AG09309 (cell line): ENCODE measurements at places on chromosomes 2 and 18.

DNA sequence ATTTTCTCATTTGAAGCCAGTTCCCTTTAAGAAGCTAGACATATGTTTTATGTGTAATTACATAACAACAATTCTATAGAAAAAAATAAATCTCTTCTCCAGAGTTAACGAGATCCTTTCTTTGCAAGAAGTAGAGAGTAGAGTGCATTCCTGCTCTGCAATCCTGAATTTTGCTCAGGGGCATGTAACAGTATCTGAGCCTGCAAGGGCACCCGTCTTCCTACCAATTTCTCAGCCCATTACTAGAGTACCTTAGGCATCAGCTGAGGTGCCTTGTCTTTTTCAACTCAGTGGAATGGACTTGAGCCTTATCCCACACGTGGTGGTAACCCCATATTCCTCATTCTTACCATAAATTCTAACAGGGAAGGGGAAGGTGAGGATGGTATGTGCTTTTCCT, 205.9 kb downstream of the IKZF2 start:
- DNase-seq: no peak

- no peak for DNase-seq
These were observed 184.1 kb downstream of the ACKR3 start for GRCh38 chr2:236753606-236754270.

- peak; percentile 39 for DNase-seq
These were observed 42.0 kb downstream of the ZFP36L2 start for GRCh38 chr2:43184339-43184895.

DNA sequence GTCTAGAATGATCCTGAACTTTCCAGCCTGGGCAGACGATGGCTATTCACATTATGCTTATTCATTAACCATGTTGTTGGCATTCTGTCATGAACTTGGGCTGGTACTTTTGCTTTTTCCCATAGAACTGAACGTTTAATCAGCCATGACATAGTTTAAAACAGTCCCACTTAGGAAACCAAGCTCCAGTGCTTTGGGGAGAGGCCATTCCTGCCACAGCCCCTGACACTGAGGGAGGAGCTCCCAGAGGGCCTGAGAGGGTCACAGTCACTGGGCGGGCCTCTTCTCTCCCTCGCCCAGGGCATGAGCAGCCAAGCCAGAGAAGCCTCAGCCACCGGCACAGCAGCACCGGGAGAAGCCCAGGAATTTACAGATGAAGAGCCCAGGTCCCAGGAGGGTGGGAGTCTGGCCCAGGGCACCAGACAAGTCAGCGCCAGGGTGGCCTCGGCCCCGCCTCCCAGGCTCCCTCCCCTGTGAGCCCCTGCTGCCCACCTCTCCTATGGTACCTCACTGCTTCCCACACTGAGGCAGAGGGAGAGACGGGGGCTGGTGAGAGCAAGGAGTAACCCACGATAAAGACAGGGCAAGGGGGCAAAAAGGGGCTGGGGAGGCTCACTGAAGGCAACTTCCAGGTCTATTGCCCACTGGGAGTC, 33.6 kb downstream of the MAL start:
- DNase-seq: no peak

GRCh38 chr2:47015206-47015605, 99.6 kb upstream of the MCFD2 start:
- no peak for DNase-seq

DNA sequence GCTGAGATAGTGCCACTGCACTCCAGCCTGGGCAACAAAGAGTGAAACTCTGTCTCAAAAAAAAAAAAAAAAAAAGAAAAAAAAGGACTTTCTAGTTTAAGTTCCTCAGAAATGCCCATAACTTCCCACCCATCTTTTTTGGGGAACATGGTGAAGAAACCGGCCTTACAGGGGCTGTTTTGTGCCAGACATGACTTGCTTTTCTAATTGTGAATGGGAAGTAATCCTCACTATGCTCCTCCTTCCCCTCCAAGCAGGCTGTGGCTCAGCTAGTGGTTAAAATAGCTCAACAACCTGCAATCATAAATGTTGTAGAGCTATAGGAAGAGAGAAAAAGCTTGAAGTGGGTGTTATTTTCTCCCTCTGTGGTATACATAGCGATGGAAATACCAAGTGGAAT, 34.1 kb upstream of the OLA1 start:
- no peak for DNase-seq

DNA sequence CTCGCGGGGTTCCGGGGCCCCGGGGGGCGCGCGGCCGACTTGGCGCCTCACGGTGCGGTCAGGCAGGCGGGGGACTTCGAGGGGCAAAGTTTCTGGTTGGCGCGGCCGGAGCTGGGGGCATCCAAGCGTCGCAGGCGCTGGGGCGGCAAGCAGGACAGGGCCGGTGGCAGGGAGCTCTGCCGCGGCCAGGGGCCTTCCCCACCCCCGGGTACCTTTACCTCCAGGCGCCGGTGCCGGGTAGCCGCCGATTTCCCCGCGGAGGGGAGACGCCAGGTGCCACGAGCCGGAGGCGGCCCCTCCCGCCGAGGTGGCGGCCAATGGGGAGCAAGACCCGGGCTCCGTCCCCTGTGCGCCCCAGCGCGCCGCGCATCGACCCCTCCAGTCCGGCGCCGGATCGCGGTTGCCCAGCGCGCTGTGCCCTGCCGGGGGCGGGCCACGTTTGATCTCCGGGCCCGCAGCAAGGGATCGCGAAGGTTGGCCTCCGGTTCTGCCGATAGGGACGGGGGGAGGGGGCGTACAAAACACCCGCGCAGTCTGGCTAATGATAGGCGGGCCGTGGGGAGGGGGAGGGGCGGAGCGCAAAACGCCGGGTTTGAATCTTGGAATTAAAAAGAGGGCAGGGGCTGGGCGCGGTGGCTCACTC, at the start of gene ST8SIA5:
ST8SIA5 (minus strand) TSS at position 495 of the 643 bp plus-strand sequence. CDS start 545 bp downstream, outside the sequence.
- no peak for DNase-seq

DNA sequence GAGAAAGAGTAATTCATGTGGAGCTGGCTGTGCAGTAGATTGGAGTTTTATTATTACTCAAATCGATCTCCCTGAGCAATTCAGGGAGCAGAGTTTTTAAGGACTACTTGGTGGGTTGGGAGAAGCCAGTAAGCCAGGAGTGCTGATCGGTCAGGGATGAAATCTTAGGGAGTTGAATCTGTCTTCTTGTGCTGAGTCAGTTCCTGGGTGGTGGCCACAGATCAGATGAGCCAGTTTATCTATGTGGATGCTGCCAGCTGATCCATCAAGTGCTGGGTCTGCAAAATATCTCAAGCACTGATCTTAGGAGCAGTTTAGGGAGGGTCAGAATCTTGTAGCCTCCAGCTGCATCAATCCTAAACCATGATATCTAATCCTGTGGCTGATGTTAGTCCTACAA, 17.0 kb upstream of the UGT1A8 start:
- no peak for DNase-seq

GRCh38 chr18:29034113-29034856, 857.4 kb upstream of the CDH2 start:
- no peak for DNase-seq

DNA sequence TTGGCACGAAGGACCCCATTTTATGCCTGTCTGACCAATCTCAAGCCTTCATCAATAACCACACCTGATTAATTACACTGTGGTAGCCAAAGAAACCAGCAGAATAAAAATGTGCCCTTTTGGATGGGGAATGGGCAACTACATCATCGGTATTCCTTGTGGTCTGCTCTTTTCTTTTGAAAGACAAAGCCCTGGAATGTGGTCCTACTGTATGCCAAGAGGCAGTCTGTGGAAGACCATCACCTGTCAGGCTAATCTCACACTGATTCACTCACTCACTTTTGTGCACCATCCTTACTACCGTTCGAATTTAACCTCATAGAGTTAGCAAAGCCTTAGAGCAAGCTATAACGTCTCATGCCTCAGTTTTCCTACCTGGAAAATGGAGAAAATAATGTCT, 275.2 kb upstream of the LRRTM1 start:
- DNase-seq: no peak

GRCh38 chr2:29749843-29750242, 171.5 kb downstream of the ALK start:
- DNase-seq: no peak

GRCh38 chr18:13180614-13181375, 37.8 kb upstream of the LDLRAD4 start:
- DNase-seq: no peak

DNA sequence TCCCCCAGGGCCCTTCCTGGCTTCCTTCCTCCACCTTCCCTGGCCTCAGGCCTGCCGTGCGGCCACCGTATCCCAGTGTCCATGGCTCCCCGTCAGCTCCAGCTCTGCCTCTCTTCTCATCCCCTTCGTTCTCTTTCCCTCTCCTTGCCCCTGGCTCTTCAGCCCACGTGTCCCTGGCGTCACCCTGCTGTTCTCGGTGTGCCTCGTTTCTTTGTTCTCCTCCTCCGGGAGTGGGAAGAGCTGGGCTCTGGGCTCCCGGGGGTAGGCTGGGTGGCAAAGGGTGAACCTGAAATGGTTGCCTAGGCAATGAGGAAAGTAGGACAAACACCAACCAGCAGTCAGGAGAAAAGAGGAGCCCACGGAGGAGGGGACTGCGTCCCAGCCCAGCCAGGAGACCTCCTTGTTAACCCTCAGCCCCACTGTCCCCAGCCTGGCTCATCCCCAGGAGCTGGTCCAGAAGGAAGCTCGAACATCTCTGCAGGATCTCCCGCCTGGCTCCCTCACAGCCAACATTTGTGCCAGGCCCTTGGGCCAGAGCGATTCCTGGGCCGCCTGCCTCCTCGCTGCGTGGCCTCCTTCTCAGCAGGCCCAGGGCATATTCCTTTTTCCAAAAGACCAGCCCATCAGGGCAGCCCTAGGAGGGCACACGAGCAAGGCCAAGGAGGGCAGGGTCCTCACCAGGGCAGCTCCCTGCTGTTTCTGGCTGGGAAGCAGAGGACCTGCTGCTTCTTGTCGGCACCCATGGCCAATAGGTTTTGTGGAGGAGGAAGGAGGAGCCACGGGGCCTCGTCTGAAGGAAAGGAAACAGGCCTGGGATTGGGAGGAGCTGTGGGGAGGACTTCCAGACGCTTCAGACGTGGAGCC, 30.9 kb upstream of the DNMT3A start:
- DNase-seq: no peak

DNA sequence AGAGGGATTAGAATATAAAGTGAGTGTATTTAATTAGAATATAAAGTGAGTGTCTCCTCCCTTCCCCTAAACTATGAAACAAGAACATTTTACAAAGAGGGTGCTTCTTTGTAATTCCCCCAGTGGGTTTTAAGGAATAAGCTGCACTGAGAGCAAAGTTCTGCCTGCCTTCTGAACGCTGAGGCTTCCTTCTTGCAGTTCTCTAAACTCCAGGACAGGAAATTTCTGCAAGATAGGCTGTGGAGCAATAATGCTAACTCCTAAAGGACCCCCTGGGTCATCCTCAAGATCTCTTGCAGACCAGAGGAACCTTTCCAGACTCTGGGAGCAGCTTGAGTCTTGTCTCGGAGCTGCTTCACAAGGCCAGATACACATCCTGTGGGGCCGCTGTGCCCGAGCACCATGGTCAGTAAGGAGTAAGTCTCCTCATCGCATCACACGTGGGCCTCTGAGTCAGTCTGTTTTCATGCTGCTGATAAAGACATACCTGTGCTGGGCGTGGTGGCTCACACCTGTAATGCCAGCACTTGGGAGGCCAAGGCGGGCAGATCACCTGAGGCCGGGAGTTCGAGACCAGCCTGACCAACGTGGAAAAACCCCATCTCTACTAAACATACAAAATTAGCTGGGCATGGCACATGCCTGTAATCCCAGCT, 87.5 kb upstream of the KCNE4 start:
- no peak for DNase-seq

DNA sequence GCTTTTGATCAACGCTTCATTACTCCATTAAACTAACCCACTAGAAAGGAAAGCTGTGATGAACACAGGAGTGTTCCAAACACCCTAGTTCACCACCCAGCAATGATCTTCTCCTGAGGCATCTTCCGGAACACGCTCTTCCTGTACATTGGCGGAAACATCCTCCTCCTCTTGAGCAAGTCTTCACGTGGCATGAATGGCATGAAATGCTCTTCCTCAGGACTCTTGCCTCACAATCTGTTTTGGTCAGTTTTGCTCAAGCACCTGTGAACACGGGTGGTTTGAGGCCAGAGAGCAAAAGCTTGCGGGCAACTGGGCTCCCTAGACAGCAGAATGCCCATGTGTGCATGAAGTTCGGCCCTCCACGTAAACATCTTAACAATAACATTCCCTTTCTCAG, 734.2 kb upstream of the SALL3 start:
- DNase-seq: no peak

- no peak for DNase-seq
These were observed 1.2 kb downstream of the STK17B start for GRCh38 chr2:196170213-196170605.

DNA sequence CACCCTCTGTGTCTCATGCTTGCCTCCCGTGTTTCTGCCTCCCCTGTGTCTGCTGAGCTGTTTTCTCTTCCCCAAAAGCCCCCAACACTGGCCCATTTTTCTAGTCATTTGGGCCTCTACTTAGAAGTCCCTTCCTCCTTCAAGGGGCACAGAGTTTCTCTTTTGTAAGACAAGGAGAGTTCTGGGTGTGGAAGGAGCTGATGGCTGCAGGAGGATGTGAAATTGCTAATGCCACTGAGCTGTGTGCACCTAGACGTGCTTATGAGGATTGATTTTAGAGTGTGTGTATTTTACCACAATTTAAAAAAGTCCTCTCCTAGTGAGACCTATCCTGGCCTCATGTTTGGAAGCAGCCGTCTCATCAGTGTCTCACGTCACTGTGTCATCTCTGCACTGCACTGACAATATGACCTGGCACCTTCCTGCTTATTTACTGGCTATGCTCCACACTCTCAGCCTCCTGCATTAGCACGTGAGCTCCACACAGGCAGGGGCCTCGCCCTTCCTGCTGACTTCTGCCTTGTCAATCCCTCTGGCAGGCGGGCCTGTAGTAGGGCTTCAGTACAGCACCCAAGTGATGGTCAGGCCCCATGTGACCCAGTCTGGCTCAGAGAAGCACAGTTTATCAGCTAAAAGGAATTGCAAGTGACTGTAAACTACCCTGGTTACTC, 8.0 kb upstream of the MBP start:
- DNase-seq: no peak

DNA sequence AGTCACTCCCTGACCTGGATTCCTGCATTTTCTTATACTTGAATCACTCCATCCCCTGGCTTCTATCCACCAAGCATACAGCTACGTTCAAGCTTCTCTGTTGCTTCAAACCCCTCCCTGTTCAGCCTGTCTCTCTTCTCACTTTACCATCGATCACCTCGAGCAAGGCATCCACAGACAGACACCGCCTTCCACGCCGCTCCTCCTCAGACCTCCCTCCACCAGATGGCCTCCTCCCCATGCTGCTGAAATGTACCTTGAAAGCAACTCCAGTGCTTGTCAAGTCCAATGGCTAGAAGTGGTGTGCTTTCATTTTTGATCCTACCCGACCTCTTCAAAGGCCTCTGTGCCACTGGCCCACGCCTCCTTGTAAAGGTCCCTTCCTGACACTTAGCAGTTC, 131.3 kb upstream of the ACAA2 start:
- DNase-seq: no peak

DNA sequence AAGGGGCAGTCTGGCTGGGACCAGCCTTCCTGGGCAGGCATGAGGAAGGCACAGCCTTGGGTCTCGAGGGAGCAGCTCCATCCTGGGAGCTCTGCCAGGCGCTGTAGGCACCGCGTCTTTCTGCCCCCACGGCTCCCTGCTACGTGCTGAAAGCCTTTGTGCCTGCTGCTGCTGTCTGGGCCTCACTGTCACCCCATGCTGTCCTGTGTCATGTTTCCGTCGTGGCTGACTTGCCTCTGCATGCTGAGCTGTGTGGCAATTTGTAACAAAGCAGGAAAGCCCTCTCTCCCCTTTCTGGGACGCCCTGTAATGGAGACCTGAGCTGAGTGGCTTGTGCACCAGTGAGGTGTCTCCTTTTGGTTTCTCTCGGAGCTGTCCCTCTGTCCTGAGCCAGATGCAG, 152.5 kb downstream of the TSN start:
- no peak for DNase-seq
